Stomach (tissue), 19 donors: ENCODE measurements at places on chromosomes 5 and 9. TPM values are rescaled to one million over a fixed set of nuclear protein-coding genes. Genes with fewer than 3 reads are reported as not detected.

DNA sequence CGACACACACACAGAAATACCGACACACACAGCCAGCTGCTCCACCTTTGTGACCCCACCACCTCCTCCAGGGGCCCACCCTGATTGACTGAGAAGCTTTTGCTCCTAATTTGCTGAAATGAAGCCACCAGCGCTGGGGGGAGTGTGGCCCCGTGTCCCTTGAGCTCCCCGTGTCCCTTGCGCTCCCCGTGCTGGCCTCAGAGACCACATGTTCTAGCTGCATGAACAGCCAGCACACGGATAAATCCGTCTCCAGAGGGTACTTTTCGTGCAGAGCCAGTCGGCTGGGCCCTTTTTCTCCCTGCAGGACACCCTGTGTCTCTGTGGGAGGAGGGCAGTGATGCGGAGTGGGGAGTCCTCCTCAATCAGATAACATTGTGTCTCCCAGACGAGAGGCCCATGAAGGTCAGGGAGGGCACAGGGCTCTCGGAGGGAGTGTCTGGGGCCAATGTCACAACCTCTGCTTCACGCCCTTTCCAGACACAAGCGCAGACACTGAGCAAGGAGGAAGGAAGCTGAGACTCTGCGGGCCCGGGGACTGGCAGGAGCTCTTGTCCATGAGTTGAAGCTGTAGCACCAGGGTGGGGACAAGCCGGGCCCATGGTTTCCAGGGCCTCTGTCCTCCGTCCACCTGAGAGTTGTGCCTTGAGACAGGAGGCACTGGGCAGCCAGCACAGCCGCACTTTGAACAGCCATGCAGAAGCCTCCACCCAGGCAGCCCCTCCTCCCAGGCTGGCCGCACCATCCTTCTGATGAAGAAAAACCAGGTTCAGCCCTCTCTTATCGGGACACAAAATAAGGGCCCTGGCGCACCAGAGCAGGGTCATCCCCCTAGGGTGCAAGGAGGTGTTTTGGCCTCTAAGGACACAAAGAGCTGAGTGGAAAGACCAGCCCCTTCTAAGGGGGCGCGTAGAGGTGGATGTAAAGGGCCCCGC, 36.4 kb upstream of the SLC6A19 start:
- H3K4me1 ChIP-seq: peaks cover 15% of the 10 kb centered on the region
- DNase-seq: no peak
- H3K36me3 ChIP-seq: no peaks in the 10 kb centered on the region
- no peak overlapping the region for H3K4me3 ChIP-seq
- H3K27me3 ChIP-seq: peaks cover 38% of the 10 kb centered on the region

DNA sequence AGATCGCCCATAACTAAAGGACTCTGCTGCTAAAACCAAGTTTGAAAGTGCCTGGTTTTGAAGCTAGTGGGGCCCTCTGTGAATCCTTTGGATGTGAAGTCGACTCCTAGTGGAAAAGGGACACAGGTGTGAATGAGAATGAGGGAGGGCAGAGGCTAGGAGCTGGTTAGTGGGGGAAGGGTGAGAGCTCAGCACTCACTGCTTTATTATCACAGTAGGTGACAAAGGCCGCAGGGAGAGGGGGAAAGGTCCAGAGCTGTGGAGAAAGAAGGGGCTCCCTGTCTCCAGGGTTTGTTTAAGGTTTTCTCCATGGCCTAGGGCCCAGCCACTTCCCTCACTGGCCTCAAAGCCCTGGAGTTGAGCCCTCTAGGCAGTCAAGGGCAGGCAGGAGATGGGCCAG, 3.5 kb downstream of the HDHD3 start:
- no peak overlapping the region for H3K27ac ChIP-seq
- H3K36me3 ChIP-seq: peaks cover 27% of the 10 kb centered on the region
- H3K4me3 ChIP-seq: no peak overlapping the region

- no peak overlapping the region for H3K27ac ChIP-seq
- DNase-seq: no peak
- no peak overlapping the region for H3K4me3 ChIP-seq
- peaks cover 12% of the 10 kb centered on the region for H3K4me1 ChIP-seq
- no peaks in the 10 kb centered on the region for H3K36me3 ChIP-seq
Measured at GRCh38 chr9:99466104-99466503, 244.0 kb downstream of the SEC61B start.

- H3K27ac ChIP-seq: no peak overlapping the region
- H3K4me1 ChIP-seq: no peaks in the 10 kb centered on the region
- H3K4me3 ChIP-seq: no peak overlapping the region
- H3K36me3 ChIP-seq: no peaks in the 10 kb centered on the region
- no peak for DNase-seq
- no peaks in the 10 kb centered on the region for H3K27me3 ChIP-seq
Measured at GRCh38 chr9:7828334-7828733, 28.8 kb upstream of the DMAC1 start.

DNA sequence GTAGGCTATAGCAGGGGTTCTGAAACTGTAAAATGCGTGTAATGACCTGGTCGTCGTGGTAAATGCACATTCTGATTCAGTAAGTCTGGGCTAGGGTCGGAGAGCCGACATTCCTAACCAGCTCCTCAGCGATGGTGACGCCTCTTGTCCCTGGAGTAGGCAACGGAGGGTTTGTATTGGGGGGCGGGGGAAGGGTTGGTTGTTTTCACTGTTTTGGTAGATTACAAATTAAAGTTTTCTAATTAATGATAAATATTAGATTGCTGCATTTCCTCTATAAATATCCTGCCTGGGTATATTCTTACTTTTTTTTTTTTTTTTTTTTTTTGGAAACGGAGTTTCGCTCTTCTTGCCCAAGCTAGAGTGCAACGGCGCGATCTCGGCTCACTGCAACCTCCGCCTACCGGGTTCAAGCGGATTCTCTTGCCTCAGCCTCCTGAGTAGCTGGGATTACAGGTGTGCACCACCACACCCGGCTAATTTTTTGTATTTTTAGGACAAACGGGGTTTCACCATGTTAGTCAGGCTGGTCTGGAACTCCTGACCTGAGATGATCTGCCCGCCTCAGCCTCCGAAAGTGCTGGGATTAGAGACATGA, 566 bp upstream of the ALDH7A1 start:
- H3K27me3 ChIP-seq: no peaks in the 10 kb centered on the region
- H3K27ac ChIP-seq: peak overlapping the region; percentile 74
- peak overlapping the region; percentile 56 for H3K4me3 ChIP-seq
- H3K36me3 ChIP-seq: no peaks in the 10 kb centered on the region

- no peaks in the 10 kb centered on the region for H3K27me3 ChIP-seq
- no peaks in the 10 kb centered on the region for H3K4me1 ChIP-seq
- DNase-seq: no peak
- H3K27ac ChIP-seq: no peak overlapping the region
- H3K4me3 ChIP-seq: no peak overlapping the region
- H3K36me3 ChIP-seq: no peaks in the 10 kb centered on the region
Measured at GRCh38 chr9:88733651-88734421, 198.9 kb downstream of the NXNL2 start.

The TSPAN17 gene
- 21.8 TPM for polyA plus RNA-seq
